ENCODE measurements at places on chromosomes 12 and 14.

DNA sequence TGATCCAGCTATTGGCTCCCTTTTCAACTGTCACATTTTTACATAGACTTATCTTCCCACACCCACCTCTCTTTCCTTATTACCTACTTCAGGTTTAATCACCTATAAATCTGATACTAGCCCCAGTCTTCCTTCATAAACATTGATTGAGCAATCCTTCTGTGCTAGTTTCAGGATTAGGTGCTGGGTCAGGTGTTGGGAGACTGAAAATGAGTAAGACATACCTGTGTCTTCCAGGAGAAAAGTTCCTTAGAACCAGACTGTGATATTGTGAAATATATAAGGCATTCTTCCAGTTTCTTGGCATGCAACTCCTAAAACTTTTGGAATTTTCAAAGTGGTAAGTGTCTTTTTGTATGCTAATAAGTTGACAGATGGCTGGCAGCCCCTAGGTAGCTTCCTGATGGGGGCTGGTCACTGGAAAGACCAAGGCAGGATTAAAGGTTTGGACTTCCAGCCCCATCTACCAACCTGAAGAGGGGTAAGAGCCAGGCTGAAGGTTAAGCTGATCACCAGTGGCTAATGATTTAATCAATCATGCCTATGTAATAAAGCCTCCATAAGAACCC lies 4.6 kb downstream of the ANO6 start:
- no peak for DNase-seq

DNA sequence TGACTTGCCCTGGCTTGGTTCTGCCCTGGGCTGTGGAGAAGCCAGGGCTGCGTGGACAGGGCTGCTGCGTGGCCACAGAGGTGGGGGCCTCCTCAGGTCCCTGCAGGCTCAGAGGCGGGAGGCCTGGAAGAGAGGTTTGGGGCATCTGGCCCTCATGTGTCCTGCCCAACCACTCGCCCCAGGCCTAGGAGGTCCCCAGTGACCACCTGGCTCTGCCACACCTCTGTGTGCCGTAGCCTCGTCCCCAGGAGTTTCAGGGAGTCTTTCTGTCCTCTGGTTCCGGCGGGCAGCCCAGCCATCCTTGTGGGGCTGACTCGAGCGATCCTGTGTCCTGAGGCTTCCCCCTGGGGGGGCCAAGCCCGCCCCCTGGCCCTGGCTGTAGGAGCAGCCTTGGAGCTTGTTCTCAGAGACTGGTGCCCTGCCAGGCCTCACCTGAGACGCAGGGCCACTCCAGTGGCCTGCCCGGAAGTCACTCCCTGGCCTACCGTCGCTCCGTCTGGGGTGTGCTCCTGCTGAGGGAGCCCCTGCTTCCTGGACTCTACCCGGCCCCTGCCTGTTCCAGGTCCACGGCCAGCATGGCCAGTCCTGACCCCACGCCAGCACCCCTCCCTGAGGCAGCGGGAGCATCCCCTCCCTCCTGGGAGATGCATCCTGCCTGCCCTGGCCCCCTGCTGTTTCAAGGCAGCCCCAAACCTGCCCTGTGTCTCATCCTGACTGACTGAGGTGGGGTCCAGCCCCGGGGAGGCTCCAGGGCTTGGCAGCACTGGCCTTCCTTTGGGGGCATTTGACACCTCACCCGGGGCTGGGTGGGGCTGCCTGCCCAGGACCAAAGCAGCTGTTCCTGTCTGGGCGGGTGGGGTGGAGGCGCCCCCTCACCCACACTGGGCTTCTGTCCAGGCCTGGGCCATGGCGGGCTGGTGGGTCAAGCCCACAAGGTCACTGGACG lies 13.9 kb downstream of the ASPG start:
- DNase-seq = no peak

- DNase-seq = no peak
Observed at GRCh38 chr12:64943686-64944085, 119.2 kb downstream of the TBC1D30 start.

DNA sequence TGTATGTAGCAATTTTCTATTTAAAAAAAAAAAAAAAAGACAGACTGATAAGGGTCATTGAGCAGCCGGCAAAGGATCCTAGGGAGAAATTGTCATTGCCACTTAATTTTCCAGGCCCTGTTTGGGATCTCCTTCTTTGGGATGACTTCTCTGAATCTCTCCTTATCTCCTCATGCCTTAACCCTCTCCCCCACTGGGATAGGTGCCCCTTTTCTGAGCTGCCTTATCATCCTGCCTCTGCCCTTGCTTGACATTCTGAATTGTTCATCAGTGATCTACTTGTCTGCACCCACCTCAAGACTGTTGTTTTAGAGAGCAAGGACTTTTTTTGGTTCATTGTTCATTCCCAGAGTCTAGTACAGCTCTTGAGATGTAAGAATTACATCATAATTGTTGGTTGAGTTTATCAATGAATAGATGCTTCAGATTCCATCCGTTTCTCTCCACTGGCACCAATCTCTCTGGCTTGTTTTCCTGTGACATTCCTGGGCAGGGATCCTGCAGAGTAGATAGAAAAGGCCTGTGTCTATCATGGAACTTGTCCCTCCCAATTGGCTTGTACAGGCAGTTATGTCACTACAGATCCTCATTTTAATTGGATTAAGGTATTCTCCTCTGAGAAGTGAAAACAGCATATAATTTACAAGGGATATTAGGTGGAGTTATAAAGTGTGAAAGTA lies 42.6 kb downstream of the SOCS2 start:
- no peak for DNase-seq

DNA sequence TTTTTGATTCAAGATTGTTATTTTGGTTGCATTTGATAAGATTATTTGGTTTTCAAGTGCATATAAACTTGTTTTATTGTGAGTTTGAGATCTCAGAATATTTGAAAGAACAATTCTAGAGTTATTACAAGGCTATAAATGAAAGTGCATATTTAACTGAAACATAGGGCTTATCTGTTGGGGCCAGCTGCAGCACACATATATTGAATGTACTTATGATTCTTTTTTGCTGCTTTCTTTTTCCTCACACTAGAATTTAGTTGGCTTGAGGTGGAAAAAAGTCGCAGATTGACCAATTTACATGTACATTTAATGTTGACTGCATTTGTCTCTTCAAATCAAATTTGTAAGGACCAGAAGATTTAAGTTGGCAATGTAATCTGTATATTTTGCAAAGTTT lies 88.0 kb downstream of the PCNX1 start:
- no peak for DNase-seq

DNA sequence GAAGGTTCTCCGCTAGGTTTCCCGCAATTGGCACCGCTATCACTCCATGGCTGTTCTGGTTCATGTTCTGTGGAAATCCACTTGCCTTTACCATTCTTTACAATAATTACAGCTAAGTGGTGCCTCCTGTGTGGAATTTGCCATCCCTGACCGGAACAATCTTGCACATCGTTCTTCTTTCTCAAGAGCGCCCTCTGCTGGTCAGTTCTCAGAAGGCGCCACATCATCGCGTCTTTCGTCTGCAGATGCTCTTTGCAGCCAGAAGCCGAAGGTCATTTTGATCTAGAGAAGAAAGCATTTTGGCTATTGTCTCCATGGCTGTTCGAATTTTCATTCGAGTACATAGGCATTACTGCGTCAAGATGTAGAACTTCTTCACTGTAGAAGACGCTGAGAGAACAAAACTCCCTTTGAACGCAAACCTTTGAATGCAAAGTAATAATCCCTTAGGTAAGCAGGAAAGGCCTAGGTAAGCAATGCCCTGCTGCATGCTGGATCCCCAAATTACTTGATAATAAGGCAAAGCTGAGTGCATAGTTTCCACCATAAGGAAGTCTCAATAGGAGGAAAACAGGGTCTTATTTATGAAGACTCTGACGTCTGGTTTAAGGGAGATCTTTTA lies 10.1 kb upstream of the RTRAF start:
- DNase-seq = peak; percentile 69

DNA sequence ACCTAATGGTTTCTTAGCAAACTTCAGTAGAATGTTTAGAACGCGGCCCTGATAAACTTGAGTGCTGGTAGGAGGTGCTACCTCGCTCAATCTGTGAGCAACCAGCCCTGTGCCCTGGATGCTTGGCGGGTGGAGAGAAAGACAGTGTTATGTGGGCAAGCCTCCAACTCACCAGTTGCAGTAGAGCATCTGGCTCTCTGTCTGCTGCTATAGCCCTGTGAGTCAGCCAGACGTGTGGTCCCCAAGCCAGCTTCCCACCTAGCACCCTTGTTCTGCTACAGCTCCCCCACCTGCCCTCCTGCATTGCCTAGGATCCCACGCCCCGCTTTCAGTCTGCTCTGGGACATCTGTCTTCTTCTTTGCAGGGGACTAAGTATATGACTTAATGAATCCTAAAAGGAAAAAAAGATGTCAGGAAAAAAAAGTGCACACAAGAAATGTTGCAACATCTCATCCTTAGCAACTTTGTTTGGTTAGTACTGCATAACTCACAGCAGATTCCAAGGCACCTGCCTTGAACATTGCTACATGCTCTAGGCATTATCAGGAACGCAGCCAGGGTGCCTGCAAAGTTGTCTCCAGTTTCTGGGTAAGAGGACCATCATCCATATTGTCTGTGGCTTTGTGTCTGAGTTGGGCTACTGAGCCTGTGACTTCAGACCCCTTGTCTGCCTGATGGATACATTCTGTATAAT lies 13.6 kb downstream of the SNRNP35 start:
- no peak for DNase-seq

- DNase-seq = no peak
Observed at GRCh38 chr14:49424436-49425331, 161.5 kb downstream of the RPS29 start.

- DNase-seq = no peak
Observed at GRCh38 chr12:89756585-89757398, 48.2 kb upstream of the ATP2B1 start.

DNA sequence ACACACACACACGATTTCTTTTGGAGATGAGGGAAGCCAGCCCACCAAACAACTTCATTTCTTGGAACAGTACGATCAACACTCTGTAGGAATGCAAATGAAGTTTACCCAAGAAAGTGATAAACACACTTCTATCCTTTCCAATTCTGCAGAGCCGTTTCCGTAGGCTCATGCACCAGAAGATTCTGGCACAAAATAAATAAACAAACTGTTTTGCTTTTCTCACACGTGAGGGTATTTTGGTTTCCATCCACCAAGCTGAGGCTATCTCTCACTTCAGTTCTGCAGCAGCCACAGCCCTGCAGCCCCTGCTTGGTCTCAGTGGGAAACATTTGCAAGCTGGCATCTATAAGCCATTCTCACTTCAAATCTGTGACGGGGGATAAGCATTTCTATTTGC lies 15.3 kb upstream of the TSPAN11 start:
- DNase-seq = no peak

GRCh38 chr14:67986131-67986841 lies 166.7 kb downstream of the RAD51B start:
- no peak for DNase-seq

GRCh38 chr12:6432991-6433390 lies 11.8 kb upstream of the CD27 start:
- no peak for DNase-seq

DNA sequence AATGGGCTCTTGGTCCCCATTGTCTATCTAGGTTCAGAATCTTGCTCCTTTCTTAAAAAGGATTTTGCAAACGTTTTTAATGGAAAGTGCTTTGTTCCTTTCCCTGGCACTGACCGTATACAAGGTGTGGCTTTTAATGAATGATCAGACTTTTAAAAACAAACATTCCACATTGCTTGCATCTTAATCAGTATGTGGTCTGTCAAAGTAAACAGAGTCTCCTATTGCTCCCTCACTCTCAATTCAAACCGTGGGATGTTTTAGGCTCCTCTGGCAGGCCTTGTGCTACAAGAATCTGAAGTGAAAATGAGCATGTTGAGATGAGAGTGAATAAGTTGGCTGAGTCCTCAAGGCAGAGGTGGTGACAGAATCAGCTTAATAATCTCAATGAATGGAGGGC lies 107.0 kb downstream of the VRK1 start:
- DNase-seq = no peak

- DNase-seq = no peak
Observed at GRCh38 chr14:102532204-102532658, 22.7 kb upstream of the ANKRD9 start.

DNA sequence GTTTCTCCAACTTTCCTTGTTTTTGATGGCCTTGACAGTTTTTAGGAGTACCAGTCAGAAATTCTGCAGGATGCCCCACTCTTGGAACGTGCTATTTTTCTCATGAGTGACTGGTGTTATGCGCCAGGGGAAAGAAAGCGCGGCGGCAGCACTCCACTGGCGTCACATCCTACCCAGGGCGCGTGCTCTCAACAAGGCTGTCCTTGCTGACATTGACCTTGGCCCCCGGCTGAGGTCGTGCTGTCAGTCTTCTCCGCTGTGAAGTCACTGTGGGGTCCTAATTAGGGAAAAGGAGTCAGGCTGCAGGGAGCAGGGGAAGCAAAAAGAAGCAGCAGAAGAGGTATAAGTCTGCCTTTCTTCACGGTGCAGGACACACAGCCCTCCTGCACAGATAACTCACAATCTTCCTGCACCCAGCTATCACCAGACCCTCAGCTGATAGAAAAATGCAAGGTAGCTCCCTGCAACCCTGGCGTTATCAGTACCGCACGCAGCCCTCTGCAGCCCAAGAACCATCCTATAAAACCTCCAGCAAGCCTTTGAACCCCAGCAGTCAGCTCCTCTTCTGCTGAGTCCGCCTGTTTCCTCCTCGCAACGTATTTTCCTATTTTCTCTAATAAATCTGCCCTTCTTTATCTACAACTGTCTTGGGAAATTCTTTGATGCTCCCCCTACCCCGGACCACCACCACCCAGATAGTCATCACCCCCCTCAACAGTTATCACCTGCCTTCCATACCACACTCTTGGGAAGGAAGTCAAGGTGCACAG lies 48.0 kb upstream of the C14orf180 start:
- no peak for DNase-seq

DNA sequence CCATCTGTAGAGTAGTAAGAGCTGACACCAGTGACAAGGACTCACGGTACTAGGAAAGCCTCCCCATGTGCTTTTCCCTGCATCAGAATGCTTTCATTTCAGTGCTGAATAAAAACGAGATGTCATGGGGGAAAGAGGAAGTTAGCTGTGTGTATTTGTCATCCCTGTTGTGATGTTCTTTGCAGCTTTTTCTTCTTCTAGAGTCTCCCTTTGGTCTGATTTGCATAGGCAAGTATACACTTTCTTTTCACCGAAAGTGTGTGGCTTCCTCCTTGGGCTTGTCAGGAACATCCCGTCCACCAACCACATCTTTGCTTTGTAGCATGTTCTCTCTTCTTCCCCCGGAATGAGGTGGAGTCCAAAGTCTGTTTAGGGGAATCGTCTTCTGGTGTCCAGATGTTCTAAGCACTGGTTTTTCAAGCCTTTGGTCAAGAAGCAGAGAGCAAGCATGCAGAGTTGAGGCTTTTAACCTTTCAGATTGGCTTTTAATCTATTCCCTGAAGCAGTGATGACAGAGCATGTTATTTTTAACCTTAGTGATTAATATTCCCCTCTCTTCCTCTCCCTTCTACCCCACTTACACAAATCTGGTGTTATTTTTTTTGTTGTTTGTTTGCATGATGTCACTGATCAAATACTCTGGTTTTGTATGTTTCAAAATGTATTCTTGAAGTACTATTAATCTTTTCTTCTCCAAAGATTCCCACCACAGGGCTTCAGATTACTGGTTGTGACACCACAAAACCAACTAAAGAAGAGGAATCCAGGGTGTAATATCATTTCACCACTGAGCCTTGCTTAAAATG lies 163.4 kb downstream of the SAMD4A start:
- DNase-seq = no peak
